Glutamatergic neuron (in vitro differentiated cells): ENCODE measurements at places on chromosomes 11 and 22. TPM values are rescaled to one million over a fixed set of nuclear protein-coding genes. Genes with fewer than 3 reads are reported as not detected.

- DNase-seq, result peak; percentile 75
- H3K36me3 ChIP-seq, result no peaks in the 10 kb centered on the region
- H3K4me3 ChIP-seq, result peak overlapping the region; percentile 63
- peaks cover 5% of the 10 kb centered on the region for H3K4me1 ChIP-seq
These were observed 6.2 kb downstream of the ALDH3B1 start for GRCh38 chr11:68016161-68016903.

MS4A6A gene
- not detected for total RNA-seq

- DNase-seq, result no peak
- peaks cover 6% of the 10 kb centered on the region for H3K36me3 ChIP-seq
- H3K27ac ChIP-seq, result no peak overlapping the region
These were observed 5.1 kb upstream of the ZNF143 start for GRCh38 chr11:9455722-9456121.

- peaks cover 13% of the 10 kb centered on the region for H3K4me1 ChIP-seq
- DNase-seq, result no peak
- no peaks in the 10 kb centered on the region for H3K27me3 ChIP-seq
- no peak overlapping the region for H3K27ac ChIP-seq
- no peak overlapping the region for H3K4me3 ChIP-seq
These were observed 22.0 kb upstream of the ZC3H12C start for GRCh38 chr11:110071197-110071596.

DNA sequence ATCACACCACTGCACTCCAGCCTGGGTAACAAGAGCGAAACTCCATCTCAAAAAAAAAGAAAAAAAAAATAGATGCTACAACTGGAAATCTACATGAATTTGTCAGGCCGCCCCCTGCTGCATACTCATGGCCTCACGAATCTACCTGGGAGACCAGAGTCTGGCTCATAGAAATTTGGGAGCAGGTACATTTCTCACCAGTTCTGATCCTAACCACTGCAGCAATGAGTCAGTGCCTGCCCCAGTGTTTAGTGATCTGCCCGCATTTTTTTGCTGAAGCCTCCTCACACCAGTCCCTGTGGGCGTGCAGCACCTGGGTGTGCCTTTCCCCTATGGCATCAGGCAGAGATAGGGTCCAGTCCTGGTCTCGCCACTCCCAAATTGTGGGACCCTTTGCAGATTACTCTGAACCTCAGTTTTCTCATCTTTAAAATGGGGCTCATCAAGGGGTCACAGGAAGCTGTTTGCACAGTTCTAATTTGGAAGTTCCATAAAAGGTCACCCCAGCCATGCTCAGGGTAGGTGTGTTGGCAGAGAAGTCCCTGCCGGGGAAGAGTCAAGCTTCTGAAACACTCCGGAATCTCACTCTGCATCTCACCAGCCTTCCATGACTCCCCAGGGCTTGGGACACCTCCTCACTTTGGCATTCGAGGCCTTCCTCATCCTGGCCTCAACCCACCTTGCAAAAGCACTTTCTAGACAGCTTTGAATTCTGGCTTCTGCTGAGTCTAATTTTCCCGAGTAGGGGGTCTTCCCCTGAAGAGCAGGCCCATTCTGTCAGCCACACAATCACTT lies 39.3 kb upstream of the LINC01488 start:
- H3K27ac ChIP-seq, result no peak overlapping the region
- DNase-seq, result no peak
- peaks cover 19% of the 10 kb centered on the region for H3K4me1 ChIP-seq

DNA sequence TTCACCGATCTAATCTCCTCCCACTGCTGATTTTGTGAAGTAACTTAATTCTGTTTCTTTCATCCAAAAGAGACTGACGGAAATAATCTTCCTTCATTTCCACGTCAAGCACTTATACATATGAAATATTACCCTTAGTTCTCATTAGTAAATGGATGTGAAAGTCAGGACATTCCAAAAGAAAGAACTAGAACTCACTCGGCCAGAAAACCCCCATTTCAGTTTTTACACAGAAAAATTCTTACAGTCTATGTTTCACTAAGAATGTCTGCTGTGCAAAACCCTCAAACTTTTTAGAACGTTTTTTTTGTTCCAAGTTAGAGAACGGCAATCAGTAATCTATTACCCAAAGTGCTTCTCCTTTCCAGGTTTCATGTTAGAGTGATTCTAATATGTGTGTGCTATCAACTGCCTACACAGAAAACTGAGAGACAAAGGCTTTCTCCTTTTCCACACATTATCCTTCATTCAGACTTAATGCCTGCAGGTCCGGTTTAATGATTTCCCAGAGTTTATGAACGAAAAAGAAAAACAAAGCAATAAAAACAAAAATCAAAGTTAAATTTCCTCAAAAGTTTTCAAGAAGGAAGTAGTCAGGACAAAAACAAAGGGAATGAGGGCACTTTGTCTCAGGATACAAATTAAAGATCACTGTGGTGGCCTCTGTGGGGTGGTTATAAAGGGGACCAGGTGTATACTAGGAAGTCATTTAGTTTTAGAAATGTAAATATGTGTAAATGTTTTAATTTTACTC lies 11.3 kb upstream of the SESN3 start:
- no peaks in the 10 kb centered on the region for H3K36me3 ChIP-seq
- no peak overlapping the region for H3K27ac ChIP-seq
- DNase-seq, result no peak
- H3K27me3 ChIP-seq, result no peaks in the 10 kb centered on the region
- H3K4me3 ChIP-seq, result no peak overlapping the region

DNA sequence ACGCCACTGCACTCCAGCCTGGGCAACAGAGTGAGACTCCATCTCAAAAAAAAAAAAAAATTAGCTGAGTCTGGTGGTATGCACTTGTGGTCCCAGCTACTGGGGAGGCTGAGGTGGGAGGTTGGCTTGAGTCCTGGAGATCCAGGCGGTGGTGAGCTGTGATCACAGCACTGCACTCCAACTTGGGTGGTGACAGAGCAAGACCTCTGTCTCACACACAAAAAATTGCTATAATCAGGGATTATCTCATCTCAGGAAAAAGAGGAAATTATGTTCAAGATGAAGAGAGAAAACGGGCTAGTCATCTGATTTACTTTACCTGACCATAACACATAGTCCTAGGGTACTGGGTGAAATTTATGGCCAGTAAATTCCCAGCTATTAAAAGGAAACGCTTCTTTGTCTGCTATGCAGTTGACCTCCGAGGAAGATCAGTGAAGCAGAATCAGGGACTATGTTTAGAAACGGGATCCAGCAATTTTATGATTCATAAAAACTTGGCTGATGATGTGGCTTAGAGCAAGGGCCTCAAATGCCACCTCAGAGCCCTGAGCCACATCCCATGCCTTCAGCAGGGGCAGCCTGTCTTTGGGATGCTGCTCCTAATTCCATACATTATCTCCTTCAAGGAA lies 386.2 kb downstream of the NTM start:
- no peak overlapping the region for H3K27ac ChIP-seq
- no peak for DNase-seq
- peaks cover 7% of the 10 kb centered on the region for H3K4me1 ChIP-seq
- H3K36me3 ChIP-seq, result no peaks in the 10 kb centered on the region
